ENCODE measurements at places on chromosomes 3 and 15. TPM values are rescaled to one million over a fixed set of nuclear protein-coding genes. Genes with fewer than 3 reads are reported as not detected.

DNA sequence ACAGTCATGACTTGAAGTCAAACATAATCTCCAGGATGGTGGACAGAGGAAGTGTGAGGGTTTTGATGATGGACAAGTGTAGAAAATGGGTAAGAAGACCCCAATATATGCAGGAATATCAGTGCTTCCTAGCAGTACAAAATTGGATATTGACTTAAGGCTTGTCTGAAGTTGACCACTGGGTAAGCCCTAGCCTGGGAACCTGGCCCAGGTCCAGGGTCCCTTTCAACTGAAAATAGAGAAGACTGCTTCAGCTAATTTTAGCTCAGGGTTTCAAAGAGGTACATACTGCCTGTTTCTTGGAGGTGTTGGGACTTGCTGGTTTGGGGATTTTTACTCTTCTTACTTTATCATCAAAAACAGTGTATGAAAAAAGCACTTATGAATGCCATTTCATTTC lies 4.7 kb downstream of the NR1D2 start:
- no peak for DNase-seq

- peak; percentile 100 for DNase-seq
Observed at GRCh38 chr3:133573054-133573628, 345 bp upstream of the CDV3 start.

- no peak for DNase-seq
Observed at GRCh38 chr3:72505539-72506405, 342.5 kb downstream of the SHQ1 start.

- no peak for DNase-seq
Observed at GRCh38 chr3:14290631-14291385, 111.6 kb upstream of the SLC6A6 start.

- DNase-seq = peak; percentile 76
Observed at GRCh38 chr3:23999012-23999641, 54.0 kb downstream of the NR1D2 start.

GRCh38 chr3:179181993-179182551 lies 33.9 kb downstream of the PIK3CA start:
- DNase-seq = no peak

- DNase-seq = no peak
Observed at GRCh38 chr3:89964347-89964746, 856.9 kb downstream of the EPHA3 start.

GRCh38 chr3:42292009-42292408 lies 26.0 kb upstream of the CCK start:
- DNase-seq = no peak

Gene C2CD4B
- not detected for total RNA-seq

Gene CLDN11
- total RNA-seq = 1.9 TPM

Gene CEMIP
- 0.61 TPM for total RNA-seq

Gene FETUB
- not detected for total RNA-seq

Gene CCR2
- total RNA-seq = not detected

Measured in PC-9 (cell line).